ENCODE measurements at places on chromosomes 11 and 22.

GRCh38 chr11:9669954-9670353 lies 6.1 kb downstream of the SWAP70 start:
- DNase-seq, result no peak

GRCh38 chr22:20298110-20298802 lies 21.6 kb downstream of the DGCR6L start:
- DNase-seq, result no peak

- DNase-seq, result no peak
Observed at GRCh38 chr11:71322861-71323582, 70.6 kb upstream of the SHANK2 start.

DNA sequence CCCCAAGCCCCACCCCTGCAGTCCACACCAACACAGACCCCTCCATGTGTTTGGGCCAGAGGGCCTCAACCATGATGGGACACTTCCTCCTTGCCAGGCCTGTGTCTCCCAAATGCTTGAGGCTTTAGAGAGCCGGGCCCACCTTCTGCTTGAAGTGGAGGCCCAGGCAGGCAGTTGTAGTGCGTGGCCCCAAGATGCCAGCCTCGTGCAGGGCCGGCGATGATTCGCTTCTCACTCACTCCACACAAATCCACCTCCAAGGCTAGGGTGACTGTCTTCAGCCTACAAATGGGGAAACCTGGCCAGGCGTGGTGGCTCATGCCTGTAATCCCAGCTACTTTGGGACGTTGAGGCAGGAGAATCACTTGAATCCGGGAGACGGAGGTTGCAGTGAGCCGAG lies 5.7 kb downstream of the PRR5 start:
- DNase-seq, result no peak

GRCh38 chr11:34603129-34604001 lies 17.5 kb upstream of the EHF start:
- no peak for DNase-seq

GRCh38 chr22:17120281-17120680 lies 879 bp downstream of the TMEM121B start:
- DNase-seq, result no peak

DNA sequence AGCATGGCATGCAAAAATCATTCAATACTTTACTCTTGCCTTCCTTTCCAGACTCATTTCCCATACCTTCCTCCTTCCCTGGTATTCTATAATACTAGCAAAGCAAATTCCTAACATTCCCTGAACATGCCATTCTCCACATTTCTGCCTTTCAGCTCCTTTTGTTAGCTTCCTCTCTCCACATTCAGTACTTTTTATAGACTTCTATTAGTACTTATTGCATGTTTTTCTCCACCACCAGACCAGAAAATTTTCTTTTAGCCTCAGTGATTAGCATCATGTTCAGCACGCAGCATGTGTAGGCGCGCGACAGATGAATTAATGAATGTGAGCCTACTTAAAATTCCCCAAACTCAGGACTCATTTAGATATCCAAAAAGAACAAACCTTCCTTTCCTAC lies 935.3 kb downstream of the DLG2 start:
- DNase-seq, result no peak

DNA sequence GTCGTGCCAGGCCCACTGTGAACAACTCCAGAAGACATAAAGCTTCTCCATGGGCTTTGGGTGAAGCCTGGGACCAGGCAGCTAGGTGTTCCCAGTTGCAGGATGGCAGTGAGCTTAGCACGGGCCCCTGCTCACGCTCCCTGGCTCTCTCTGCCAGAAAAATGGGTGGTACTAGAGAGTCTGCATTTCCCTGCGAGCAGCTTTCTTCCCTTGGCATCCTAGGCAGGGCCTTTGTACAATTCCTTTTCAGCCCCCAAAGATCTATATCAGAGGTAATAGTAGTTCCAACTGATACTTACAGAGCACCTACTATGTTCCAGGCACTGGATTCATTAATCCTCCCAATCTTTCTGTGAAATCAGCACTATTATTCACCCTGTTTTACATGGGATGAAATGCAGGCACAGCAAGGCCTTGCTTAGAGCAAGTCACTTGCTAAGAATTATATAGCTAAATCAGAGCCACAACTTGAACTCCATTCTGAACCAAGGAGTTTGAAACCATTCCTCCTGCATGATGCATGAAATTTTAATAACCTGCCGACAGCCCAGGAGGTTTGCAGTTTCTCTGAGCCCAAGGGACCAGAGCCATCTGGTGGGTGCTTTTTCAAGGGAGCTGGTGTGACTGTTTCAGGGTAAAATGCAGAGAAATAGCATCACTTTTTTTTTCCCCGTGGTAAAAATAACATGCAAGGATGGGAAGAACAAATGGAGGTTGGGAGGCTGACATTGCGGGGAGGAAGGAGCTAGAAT lies 22.7 kb downstream of the NAV2 start:
- peak; percentile 41 for DNase-seq

- DNase-seq, result peak; percentile 40
Observed at GRCh38 chr11:67022341-67022933, 497 bp upstream of the SYT12 start.

GRCh38 chr11:35100013-35100383 lies 39.0 kb upstream of the CD44 start:
- peak; percentile 70 for DNase-seq

DNA sequence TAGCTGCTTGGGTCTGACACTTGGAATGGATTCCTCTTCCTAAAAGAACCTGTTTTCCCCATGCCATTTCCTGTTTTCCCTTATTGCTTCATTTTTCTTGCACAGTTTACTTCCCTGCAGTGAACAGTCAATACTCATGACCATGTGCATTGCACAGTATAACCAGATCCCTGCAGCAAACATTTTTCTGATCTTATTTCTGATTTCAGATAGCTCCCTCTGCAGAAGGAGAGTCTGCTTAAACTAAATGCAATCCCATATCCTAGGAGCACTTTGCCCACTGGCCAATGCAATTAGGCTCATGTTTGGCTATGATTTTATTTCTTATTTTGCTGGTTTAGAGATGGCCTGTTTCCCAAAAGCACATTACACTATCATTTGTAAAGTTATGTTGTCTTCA lies 96.7 kb upstream of the CD44 start:
- DNase-seq, result no peak

GRCh38 chr11:68659158-68659921 lies 25.0 kb upstream of the GAL start:
- peak; percentile 98 for DNase-seq

DNA sequence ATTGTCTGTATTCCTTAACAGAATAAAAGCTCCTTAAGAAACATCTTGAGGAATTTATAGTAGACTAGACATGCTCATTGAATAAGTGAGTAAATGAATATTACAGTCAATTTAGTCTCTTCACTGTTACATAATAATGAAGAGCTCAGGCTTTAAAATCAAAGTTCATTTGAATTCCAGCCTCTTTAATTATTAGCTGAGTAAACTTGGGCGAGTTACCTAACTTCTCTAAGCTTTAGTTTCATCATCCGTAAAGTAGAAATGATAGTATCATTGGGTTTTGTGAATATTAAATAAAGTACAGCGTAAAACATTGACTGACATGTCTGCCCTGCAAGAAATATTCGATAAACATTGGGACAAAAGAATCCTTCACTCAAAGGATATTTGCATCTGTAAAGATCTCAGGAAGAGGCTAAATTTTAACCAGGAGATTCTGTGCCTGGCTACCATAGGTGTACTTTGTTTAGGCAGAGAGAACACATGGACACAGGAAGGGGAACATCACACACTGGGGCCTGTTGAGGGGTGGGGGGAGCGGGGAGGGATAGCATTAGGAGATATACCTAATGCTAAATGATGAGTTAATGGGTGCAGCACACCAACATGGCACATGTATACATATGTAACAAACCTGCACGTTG lies 15.2 kb upstream of the BBOX1 start:
- DNase-seq, result no peak

DNA sequence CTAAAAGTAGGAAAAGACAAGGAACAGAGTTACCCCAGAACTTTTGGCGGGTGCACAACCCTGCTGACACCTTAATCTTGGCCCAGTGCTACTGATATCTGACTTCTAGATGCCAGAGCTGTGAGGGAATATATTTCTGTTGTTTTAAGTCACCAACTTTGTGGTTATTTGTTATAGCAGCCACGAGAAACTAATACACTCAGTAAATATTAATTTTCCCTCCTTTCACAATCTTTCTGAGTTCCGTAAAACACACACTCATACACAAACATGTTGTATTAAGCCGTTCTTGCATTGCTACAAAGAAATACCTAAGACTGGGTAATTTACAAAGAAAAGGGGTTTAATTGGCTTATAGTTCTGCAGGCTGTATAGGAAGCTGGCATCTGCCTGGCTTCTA lies 16.1 kb upstream of the ZDHHC13 start:
- DNase-seq, result no peak

- DNase-seq, result no peak
Observed at GRCh38 chr11:128906185-128907050, 15.3 kb downstream of the KCNJ5 start.

DNA sequence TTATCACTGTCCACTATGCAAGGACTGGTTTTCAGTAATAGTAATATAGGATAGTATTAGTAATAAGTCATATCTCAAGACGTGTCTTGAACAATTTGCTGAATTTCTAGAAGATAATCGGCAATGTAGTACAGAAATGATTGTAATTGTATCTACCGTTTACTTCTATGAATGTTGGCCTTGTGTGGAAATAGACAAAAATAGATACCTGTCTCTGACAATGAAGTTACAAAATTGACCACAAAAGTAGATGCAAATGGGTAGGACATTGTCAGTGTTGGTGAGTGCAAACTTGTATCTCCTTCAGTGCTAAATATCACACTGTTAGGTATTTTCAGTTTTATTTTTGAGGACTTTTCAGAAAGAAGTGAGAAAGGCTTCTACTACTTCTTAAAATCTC lies 43.1 kb downstream of the SVIP start:
- DNase-seq, result no peak

GRCh38 chr11:117547195-117547850 lies 219.7 kb downstream of the CEP164 start:
- DNase-seq, result no peak

DNA sequence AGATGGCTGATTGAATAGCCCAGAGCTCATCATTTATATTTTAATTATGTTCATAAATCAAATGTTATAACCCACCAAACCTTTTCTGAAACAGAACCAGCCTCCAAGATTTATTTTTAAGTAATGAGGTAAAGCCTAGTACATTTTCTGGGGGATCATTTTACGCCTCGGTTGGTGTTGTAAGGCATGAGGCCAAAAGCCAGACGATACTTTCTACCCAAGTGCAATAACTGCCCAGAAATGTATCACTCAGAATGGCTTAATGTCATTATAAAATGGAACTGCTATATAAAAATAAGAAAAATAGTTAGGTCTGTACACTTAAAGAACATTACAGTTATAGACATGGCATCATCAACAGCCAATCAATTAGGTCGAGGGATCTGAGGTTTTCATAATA lies 283.3 kb downstream of the CADM1 start:
- DNase-seq, result no peak

DNA sequence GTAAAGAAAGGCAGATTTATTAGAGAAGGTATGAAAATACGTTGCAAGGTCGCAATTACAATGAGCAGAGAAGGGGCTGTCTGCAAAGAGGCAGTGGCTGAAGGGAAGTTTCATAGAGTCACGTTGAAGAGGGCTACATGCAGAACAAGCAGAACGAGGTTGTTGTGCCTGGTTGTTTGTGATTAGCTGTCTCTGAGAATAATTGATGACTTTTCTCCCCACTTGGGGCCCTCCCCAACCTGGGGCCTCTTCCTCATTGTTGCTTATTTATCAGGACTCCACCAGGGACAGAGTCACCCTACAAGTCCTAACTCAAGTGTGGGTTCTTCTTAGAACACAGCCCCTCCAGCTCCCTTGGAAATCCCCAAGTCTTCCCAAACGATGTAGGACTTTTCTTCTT lies 29.1 kb downstream of the CSF2RB start:
- DNase-seq, result no peak

DNA sequence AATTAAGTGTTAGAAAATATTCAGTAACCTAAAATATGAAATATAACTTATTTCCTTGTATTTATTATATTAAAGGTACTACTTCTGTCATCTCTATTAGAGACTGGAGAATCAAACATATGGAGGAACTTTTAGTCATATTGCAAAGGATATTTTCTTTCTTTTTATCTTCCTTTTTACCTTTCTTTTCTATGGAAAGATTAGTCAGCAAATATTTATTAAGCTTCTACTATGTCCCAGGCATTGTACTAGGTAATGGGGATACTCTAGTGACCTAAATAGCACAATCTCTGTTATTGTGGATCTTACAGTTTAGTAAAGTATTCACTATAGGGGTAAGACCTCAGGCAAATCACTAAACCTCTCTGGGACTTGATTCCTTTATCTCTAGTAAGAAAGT lies 18.3 kb downstream of the SIK2 start:
- no peak for DNase-seq

All from brain microvascular endothelial cell (primary cell).